ENCODE measurements at places on chromosomes 13 and 19.

- no peak for DNase-seq
These were observed 3.7 kb upstream of the MTRF1 start for GRCh38 chr13:41267106-41267505.

GRCh38 chr19:46466536-46467196, 4.7 kb downstream of the PNMA8A start:
- DNase-seq = no peak

DNA sequence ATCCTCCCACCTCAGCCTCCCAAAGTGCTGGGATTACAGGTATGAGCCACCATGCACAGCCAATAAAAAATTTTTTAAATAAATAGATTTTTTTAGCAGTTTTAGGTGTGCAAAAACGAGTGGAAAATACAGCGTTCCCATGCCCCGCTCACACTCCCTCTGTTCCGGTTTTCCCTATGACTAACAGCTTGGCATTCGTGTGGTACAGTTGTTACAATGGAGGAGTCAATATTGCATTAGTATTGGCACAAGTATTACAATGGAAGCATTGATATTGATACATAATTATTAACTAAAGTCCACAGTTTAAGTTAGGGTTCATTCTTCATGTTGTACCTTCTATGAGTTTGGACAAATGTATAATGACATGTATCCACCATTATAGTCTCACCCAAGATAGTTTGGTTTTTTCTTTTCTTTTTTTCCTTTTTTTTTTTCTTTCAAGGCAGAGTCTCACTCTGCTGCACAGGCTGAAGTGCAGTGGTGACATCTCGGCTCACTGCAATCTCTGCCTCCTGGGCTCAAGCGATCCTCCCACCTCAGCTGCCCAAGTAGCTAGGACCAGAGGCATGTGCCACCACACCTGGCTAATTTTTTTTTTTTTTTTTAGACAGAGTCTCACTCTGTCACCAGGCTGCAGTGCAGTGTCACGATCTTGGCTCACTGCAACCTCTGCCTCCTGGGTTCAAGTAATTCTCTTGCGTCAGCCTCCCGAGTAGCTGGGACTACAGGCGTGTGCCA, 15.4 kb upstream of the RAB20 start:
- no peak for DNase-seq

DNA sequence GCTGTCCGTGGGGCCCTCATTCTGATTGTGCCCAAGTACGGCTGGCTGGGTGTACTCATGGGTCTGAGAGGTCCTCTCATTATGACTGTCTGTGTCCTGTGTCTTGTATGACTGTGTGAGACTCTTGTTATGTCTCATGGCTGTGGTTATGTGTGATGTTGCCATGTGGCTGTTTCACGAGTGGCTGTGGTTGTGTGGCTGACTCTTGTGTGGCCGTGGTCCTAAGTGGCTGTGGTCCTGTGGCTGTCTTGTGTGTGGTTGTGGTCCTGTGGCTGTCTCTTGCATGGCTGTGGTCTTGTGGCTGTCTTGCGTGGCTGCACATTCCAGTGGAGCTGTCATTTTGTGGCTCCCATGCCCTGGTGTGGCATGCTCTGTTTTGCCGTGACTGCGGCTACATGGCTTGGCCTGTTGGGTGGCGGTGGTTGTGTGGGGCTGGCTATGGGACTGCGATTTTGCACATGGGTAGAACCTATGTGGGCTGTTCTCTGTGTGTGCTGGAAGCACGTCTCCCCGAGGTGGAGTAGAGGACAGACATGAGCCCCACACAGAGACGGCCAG, 2.5 kb downstream of the LYL1 start:
- DNase-seq = peak; percentile 89

DNA sequence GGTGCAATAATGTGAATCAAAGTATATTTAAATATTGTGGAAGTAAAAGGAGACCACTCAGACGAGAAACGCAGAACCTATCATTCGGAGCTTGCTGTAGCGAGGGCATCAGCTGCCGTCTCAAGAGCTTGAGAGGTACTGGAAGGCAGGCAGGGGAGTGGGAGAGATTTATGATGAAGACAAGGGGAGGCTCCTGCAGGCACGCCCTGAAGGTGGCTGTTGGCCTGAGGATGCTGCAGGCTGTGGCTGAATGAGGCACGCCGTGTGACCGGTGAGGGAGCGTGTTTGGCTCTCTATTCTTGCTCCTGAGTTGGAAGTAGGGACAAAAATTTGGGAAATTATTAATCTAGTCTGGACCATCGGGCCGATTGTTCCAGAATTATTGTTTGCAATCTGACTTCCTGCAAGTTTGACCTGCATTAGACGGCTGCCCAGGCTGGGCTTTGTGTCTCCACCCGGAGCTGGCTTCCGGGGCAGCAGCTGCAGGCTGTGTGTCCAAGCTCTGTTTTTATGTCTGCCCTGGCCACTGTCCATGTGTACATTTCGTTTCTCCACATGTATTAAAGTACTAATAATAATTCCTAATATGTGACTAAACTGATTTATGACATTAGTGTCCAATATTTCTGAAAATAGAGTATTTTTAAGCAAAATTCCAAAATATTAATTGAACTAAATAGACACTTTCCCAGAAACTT, 91.1 kb upstream of the ANKRD10 start:
- DNase-seq = no peak

DNA sequence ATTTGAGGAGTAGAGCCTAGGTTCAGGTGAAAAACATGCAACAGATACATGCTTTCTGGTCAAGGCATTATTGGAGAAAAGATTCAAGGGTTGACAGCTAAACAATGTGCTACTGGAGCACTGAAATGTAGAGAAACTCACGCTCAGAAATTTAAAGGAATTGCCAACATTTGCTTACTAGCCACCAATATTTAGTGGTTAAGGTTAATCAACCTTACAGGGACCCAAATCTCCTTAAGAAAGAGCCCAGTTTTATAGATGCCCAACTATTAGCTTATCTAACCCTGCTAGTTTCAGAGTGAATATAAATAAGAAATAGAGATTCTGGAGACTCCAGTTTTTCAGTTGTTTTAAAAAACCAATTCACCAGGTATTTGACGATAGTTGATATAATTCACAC, 203.6 kb downstream of the DACH1 start:
- no peak for DNase-seq

- DNase-seq = no peak
These were observed 460 bp downstream of the MEDAG start for GRCh38 chr13:30906411-30907051.

- DNase-seq = no peak
These were observed 8.1 kb upstream of the ANGPTL4 start for GRCh38 chr19:8355631-8356402.

GRCh38 chr19:3573858-3574637, 1.3 kb downstream of the HMG20B start:
- peak; percentile 90 for DNase-seq

- no peak for DNase-seq
These were observed 23.9 kb downstream of the WTIP start for GRCh38 chr19:34505321-34506025.

DNA sequence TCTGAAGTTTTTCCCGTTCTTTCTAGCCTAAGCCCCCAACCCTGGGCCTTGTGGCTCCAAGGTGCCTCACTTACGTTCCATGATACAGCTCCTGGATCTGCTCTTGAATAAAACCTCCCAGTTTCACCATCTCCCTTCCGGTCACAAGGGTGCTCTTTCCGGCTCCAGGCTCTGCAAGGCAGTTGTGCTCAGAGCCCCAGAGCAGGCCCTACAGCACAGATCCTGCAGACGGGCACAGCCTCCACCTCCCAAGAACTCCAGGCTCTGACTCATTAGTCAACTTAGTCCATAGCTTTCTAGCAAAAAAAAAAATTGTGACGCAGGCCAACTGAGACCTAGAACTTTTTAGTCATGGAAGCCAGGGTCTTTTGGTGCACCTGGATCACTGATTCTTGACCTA, 33.9 kb upstream of the SLC7A10 start:
- DNase-seq = no peak

GRCh38 chr13:74794582-74794981, 660.4 kb upstream of the KLF12 start:
- no peak for DNase-seq

DNA sequence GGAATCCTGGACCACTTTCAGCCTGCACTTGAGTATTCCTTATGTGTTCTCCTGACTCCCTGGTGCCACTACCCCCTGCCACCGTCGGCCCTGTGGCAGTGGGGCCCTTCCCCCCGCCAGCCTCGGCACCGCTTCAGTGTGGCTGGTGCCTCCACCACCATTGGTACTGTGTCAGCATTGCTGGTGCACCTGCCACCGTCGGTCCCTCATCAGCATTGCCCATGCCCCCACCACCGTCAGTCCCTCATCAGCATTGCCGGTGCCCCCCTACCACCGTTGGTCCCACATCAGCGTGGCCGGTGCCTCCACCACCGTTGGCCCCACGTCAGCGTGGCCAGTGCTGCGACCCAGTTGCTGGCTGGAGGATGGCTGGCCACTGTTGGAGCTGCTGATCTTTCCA, 228.5 kb downstream of the TM9SF2 start:
- DNase-seq = no peak

DNA sequence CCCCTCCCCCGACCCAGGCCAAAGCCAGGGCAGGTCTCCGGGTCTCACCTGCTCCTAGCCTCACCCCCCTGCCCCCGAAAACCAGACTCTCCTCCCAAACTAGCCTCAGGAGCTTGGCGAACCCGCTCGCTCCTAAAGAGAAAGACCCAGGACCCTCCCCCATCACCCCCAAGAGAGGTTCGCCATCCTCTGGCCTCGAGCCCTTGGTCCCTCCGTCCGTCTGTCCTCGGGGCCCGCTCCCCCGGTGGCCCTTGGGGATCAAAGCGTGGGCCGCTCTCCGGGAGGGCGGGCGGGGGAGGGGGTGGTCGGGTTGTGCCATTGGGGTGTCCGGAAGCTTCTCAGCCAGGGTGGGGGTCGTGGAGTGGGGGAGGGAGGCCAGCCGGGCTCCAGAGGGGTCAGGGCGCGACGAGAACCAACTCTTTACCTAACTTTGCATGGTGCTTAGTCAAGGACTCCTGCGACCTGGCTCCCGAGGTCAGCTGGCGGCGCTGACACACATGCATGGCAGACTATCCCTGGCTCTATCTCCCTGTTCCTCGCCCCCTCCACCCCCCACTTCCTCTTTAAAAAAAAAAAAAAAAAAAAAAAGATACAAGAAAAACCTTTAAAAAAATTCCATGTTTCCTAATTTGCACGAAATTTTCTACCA, 15.6 kb downstream of the SMIM24 start:
- DNase-seq = no peak

DNA sequence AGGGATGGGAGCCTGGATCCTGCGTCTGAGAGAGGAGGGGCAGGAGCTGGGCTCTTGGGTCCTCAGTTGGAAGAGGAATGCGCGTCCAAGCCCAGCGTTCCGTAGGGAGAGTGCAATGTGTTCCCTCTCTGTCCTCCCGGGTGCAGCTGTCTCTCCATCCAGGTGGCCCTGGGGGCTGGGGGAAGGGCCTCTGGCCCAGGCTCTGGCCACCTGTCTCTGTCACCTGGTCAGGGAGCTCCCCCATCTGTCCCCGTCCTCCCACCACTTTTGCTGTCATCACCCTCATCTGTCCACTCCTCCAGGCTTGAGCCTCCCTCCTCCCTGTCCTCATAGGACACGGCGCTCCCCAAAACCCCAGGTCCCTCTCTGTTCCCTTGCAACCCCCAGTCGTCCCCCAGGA, 3.7 kb upstream of the SBK2 start:
- no peak for DNase-seq

GRCh38 chr19:55552206-55552605, 6.9 kb upstream of the SBK3 start:
- DNase-seq = no peak

GRCh38 chr13:44487989-44488388, 88.1 kb downstream of the TSC22D1 start:
- DNase-seq = no peak

GRCh38 chr13:20699715-20700114, 3.8 kb upstream of the IL17D start:
- DNase-seq = no peak

DNA sequence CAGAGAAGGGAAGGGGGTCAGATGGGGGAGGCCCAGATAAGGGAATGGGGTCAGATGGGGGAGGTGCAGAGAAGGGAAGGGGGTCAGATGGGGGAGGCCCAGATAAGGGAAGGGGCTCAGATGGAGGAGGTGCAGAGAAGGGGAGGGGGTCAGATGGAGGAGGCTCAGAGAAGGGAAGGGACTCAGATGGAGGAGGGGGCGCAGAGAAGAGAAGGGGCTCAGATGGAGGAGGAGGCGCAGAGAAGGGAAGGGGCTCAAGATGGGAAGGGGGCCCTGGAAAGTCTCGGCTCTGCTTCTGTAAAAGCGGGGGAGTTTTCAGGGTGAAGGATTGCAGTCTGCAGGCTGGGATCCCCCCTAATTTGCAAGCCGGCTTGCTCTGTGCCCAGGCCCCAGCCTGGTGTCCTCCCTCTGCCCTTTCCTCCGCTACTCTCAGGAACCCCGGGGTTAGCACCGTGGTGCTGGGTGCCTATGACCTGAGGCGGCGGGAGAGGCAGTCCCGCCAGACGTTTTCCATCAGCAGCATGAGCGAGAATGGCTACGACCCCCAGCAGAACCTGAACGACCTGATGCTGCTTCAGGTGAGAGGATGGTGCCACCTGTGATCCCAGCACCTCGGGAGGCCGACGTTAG, 1.6 kb downstream of the AZU1 start:
- no peak for DNase-seq

DNA sequence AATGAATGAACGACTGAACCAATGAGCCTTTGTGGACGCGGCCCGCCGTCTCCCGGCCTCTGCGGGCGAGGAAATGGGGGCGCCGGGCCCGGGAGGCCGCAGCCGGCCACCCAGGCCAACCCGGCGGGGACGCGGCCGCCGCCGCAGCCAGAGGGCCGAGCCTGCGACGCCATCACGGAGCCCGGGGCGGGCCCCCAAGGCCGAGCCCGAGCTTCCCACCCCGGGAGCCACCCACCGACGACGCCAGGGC, 216 bp downstream of the SUGP2 start:
- DNase-seq = no peak

DNA sequence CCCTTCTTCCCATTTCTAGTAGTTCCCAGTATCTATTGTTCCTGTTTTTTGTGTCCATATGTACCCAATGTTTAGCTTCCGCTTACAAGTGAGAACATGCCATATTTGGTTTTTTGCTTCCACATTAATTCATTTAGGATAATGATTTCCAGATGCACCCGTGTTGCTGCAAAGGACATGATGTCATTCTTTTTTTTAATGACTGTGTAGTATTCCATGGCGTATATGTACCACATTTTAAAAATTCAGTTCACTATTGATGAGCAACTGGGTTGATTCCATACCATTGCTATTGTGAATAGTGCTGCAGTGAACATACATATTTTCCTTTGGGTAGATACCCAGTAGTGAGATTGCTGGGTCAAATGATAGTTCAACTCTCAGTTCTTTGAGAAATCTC, 50.5 kb downstream of the DLEU7 start:
- DNase-seq = no peak

Measured in erythroblast (primary cell).